A172 (cell line): ENCODE measurements at places on chromosomes 1 and 21. TPM values are rescaled to one million over a fixed set of nuclear protein-coding genes. Genes with fewer than 3 reads are reported as not detected.

The CHODL gene
- 0.12 TPM in 1 of 2 replicates, not detected in the other for total RNA-seq

The LCE2A gene
- not detected in 2 replicates for total RNA-seq

The POGZ gene
- 29.1 and 30.3 TPM in 2 replicates for total RNA-seq

The GCSAML gene
- total RNA-seq: 0.10 TPM in 1 of 2 replicates, not detected in the other

The SLC16A4 gene
- total RNA-seq: 31.0 and 35.0 TPM in 2 replicates

The OR11L1 gene
- not detected in 2 replicates for total RNA-seq

The NEXN gene
- total RNA-seq: 4.0 and 5.6 TPM in 2 replicates

The OR2T33 gene
- total RNA-seq: not detected in 2 replicates

The LCE6A gene
- not detected in 2 replicates for total RNA-seq

The LEFTY1 gene
- not detected in 2 replicates for total RNA-seq

The OR10J4 gene
- not detected in 2 replicates for total RNA-seq

The ELAPOR1 gene
- 1.7 and 3.2 TPM in 2 replicates for total RNA-seq

The ADAMTS5 gene
- 0.02 and 0.10 TPM in 2 replicates for total RNA-seq

The SPATA17 gene
- 0.12 and 0.91 TPM in 2 replicates for total RNA-seq

The FOXO6 gene
- total RNA-seq: 0.47 and 1.0 TPM in 2 replicates

The OR14K1 gene
- not detected in 2 replicates for total RNA-seq

The AMY1B gene
- not detected in 2 replicates for total RNA-seq
